Fibroblast of skin of abdomen (primary cell): ENCODE measurements at places on chromosomes 5 and 9.
A peak's percentile ranks its signal among the peaks of the same experiment; 100 is the strongest.

DNA sequence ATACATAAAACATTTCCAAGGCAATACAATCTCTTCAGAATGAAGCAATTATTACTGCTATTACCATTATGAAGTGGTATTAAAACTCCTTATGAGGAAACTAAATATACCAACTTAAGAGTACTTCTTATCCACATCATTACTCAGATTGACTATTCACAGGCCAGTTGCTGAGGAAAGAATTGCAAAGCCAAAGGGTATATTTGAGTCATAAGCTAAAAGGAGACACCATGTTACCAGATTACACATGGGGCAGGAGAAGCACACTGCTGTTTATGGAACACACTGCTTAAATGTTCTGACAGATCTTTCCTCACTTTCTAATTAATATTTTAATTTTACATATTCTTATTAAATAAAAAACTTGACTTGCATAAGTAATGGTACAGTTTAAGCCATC lies 1726.4 kb upstream of the NUDT12 start:
- DNase-seq = no peak

DNA sequence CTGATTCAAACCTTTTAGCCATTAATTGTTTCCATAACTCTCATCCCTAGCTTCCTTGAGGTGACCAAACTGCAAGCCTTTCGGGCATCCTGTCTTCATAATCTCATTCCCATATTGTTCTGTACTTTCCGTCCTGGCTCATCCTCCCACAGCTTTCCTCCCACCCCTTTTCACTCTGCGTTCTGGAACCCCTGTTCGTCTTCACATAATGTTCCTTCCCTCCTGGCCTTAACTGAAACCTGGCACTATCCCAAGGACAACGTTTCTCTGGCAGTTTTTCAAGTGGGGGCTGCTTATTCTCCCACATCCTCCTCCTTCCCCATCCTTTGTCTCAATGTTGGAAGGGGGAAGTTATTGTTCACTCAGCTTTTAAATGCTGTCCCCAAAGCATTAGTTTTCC lies 1.5 kb downstream of the ZNF189 start:
- no peak for DNase-seq

DNA sequence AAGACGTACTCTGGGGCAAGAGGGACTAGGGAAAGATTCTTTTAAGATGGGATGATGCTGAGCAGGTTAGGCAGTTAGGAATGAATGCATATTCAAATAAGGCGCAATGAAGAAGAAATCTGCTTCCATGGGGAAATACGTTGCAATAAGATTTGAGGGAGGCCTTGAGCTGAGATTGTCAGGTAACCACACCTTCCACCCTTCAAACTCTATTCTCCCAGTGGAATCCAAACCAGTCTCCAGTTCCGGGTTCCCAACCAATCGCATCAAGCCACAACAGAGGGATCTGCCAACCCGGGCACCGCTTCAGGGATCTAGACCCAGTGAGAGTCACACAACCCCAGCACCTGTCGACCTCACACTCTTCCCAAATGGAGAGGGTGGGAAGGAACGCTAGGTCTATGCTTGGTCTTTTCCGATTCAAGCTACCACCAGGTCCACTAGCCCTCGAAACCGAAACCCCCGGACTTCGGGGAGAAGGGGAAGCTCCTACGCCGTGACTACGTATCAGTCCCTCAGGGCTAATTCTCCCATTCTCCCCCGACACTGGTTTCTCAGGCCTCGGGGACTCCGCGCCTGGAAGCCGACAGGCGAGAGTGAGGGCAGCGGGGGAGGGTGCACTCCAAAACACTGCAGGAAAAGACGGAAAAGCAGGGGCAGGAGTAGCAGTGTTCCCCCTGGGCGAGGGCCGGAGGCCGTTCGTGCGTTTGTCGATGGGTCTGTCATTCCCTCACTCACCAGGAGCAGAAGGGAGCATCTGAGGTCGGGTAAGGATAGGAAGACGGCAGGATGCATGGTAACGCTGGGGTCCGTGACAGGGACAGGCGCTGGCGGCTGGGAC lies 534 bp downstream of the ERP44 start:
- peak; percentile 18 for DNase-seq

DNA sequence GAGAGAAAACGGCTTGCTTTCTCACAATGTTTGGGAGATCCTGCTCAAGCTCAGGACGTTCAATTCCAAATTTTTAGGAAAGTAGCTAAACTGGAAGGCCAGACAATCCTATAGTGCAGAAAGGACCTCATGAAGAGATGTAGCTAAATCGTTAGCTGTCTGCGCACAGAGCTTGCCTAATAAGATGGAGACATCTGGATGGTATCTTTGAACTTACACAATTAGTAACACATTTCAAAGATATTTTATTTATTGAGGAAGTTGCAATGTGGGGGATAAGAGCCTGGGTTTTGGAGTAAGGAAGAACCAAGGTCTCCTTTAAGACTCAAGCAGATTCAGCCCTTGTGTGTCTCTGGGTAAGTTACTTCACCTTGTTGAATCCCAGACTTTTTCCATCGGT lies 28.6 kb upstream of the RAB14 start:
- DNase-seq = peak; percentile 52

- peak; percentile 47 for DNase-seq
Observed at GRCh38 chr5:112174959-112175594, 244.0 kb downstream of the EPB41L4A start.

- peak; percentile 20 for DNase-seq
Observed at GRCh38 chr5:131514316-131515283, 120.4 kb downstream of the RAPGEF6 start.

GRCh38 chr5:53041071-53041692 lies 52.0 kb downstream of the ITGA2 start:
- DNase-seq = peak; percentile 3

DNA sequence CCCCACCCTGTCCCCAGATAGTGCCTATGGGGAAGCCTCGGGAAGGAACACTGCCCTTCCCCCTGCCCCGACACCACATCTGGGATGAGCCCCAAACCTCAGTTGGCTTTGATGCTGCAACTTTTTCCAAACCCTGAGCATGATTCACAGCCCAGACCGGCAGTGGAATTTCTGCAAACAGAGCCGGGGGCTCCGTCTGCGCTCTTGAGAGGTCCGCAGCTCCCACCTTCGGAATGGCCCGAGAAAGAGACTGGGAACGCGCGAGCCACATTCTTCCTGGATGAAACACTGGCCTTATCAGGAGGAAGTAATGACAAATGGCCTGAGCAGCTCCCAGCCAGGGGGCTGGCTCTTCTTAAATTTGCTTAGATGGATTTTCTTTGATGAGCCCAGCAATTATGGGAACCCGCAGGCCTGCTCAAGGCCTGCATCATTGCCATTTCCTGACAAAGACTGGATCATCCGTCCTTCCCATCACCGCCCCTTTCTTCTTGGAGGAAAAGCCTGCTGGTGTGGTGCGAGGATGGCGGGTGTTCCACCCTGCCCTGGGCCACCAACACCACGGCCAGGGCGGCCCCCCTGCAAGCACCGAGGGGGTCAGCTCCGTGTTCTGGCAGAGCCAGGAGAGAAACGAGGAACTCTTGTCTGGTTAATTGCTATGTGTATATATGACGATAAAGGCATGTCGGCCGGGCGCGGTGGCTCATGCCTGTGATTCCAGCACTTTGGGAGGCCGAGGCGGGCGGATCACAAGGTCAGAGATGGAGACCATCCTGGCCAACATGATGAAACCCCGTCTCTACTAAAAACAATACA lies 38.8 kb upstream of the COL5A1 start:
- peak; percentile 100 for DNase-seq

DNA sequence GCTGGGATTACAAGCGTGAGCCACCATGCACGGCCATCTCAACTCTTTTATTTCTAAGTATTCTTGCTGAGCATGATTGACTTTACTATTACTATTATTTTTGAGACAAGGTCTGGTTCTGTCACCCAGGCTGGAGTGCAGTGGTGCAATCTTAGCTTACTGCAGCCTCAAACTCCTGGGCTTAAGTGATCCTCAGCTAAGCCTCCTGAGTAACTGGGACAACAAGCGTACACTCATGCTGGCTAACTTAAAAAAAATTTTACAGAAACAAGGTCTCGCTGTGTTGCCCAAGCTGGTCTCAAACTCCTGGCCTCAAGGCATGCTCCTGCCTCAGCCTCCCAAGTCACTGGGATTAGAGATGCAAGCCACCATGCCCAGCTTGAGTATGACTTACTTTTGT lies 443.7 kb downstream of the ARHGEF28 start:
- no peak for DNase-seq
